ENCODE measurements at places on chromosomes 12 and 14.

DNA sequence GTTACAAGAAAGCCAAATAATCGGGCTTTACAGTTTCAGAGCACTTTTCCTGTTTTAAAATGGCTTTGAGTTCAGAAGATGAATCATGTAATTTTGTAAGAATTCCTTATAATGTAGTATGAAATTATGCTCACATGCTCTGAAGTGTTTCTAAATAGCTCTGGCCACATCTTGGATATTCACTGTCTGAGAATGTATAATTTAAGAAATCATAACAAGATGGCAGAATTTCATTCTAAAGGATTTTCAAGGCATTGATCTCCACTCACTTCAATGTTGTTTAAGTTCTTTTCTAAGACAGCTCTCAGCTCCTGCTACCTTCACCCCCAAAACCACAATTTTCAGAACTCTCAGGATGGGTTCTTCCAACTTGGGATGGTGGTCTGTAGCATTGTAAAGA, 180.1 kb downstream of the DACT1 start:
- DNase-seq: no peak

DNA sequence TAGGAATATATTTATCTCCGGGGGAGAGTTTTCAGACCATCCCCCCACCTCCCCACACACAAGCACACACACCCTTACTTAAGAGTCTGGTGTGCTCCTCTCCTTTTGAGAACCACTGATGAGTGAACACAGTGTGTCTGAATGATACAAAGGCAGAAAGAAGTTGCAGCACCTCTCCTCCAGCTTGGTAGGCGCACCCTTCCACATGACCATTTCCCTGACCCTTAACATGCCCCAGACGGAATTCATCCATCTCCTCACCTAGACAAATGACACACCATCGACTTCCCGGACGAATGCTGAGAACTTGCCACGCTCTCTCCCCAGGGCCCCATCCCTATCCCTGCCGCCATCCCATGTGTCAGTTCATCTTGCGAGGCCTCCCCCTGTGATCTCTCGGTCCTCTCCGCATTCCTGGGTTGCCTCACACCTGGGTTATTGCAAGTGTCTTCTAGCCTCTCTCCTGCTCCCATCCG, 3.9 kb downstream of the TNFRSF1A start:
- DNase-seq: peak; percentile 67

DNA sequence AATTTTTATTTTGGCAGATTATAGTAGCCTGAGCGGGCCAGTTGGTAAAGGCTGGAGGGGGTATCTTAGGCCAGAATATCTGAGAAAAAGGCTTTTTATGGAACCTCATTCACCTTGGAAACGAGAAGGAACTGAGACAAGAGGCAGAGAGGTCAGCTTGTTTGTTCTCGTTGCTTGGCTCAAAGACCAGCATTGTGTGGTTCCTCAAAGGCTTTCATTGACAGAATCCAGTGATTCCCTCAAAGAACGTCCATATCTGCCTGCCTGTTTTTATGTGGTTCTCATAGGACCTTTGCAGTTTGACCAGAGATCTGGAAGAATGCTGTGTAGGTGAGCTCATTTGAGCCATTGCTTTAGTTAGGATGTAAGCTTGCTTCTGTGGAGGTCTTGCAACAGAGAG, 117.3 kb downstream of the CFAP54 start:
- no peak for DNase-seq

DNA sequence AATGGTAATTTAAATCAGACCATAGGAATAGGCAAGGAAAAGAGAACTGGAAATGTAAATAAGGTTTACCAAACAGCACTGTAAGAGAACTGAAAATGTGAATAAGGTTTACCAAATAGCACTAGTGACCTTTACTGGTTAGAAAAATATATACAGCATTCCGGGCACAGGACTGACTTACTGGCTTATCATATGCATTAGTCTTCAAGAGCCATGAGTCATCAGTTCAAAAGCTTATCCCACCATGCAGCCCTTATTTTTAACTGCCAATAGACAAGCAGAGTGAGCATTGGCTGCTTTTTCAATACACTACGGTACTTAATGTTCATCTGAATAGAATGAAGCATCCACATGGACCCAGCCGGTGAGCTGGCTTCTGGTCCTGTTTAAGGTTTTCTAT, 13.0 kb upstream of the NELL2 start:
- DNase-seq: no peak

DNA sequence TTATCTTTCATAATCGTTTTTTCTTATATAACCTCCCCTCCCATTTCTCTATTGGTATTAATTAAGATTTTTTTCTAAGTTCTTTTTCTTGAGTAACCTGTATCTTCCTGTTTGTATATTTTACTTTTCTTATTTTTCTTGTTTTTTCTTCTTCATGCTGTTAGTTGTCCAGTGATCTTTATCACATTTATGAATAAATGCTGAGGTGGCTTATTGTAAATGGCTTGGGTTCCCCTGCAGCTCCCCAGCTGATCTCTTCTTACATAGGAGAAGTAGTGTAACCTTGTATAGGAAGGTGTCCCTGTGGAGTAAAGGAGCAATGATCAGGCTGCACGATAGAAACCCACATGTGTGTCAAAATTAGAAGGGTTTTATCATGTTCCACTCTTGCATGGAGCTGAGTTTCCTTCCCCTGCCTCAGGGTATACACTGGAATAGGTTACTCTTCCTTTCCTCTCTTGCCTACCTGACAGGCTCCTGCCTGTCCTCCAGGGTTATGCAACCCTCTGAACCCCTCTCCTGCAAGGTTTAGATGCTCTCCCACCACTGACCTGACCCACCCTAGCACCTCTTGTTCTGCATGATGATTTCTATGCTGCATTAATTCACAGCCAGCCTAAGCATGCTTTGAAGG, 334.8 kb upstream of the RGS6 start:
- no peak for DNase-seq

GRCh38 chr12:16238661-16239060, 38.8 kb downstream of the SLC15A5 start:
- no peak for DNase-seq

- peak; percentile 44 for DNase-seq
These were observed 830 bp upstream of the MIS18BP1 start for GRCh38 chr14:45253754-45254310.

DNA sequence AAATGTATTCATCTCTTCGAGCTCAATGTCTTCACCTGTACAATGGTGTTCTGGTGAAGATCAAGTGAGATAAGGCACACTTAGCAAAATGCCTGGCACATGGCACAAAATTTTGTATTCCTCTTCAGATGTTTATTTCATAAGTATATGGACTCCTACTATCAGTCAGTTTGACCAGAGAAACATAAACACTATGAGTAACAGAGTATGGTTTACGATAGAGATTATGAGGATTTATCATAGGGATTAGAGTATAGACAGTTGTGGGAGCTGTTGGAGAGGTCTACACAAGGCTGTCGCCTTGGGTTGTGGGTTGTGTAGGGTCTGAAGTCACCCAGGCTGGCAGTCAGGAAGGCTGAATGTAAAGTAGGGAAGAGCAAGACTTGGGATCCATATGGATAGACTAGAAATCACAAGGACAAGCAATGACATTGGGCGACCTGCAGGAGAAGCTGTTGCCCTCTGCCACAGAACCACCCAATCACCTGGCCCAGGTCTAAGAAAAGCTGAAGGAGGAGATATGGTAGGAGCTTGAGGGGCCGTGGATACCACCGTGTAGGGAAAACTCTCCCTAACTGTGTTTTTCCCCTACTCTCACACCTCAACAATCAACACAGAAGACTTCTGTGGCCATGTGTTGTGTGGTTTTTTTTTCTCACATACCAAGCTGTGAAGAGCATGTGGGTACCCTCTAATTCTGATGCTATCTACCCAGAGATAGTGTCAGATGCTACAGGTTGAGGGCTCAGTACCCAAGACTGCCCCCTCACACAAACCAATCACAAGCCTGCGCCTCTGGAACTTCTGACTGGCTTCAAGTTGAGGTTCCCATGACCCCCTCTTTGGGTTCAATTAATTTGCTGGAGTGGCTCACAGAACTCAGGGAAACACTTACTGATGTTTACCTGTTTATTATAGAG, 27.2 kb upstream of the RESF1 start:
- no peak for DNase-seq

- DNase-seq: no peak
These were observed 9.9 kb downstream of the PMEL start for GRCh38 chr12:55955800-55956508.

- no peak for DNase-seq
These were observed 703.2 kb upstream of the STXBP6 start for GRCh38 chr14:25753130-25753529.

- no peak for DNase-seq
These were observed 54.3 kb upstream of the CCDC91 start for GRCh38 chr12:28135801-28136439.

GRCh38 chr12:107635139-107635538, 50.5 kb upstream of the PWP1 start:
- peak; percentile 25 for DNase-seq

DNA sequence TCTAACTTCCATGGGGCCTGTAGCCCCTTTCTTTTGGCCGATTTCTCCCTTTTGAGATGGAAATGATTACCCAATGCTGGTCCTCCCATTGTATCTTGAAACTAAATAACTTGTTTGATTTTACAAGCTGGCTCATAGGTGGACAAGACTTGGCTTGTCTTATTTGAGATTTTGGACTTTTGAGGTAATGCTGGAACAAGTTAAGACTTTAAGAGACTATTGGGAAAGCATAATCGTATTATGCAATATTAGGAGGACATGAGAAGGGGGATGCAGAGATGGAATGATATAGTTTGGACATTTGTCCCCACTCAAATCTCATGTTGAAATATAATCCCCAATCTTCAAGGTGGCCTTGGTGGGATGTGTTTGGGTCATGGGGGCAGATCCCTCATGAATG, 49.2 kb upstream of the LYZ start:
- no peak for DNase-seq

DNA sequence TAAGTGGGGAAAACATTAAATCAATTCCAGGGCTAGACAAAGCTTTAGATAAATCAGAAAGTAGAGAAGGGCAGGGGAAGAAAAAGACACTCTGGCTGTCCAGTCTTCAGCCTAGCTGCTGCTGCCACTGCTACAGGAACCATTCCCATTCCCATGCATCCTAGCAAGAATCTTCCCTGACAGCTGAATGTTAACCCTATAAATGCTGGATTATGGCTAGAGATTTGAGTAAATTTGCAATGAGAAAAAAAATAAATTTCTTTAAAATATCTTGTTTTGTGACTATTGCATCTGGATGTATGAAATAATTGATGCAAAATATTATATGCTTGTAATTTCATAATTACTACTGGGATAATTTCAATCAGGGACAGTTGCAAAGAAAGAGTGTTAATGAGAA, 15.0 kb upstream of the CDKN3 start:
- no peak for DNase-seq

- no peak for DNase-seq
These were observed 6.9 kb upstream of the LYZ start for GRCh38 chr12:69341328-69341727.

DNA sequence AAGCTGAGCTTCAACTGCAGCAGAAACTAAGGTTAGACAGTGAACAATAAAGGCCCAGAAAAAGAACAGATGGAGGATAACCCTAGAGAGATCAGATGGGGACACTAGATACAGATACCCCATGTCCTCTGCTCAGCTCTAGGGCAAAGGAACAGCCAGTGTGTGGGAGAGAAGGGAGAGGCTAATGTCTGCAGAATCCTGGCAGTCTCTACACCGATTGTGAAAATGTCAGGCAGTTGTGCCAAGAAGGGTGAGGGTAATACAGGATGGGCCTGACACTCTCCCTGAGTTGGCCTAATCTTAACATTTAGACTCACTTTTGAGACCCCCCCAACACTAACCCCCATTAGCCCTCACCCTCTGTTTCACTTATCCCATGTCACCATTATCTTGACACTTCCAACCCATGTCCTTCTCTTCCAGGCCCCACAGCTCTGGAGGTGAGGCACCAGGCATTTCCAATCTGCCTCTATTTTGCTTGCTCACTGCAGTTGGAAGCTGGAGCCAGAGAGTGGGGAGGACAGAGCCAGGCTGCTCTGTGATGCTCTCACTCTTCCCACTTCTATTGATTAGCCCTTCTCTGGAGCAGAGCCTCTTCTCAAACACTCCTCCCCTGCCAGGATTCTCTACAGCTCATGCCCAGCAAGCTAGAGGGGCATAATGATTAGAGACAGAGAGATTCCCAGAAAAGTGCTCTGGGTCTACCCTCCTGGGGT, 3.0 kb upstream of the BLOC1S1 start:
- no peak for DNase-seq
